ENCODE measurements at places on chromosomes 5 and 9.

DNA sequence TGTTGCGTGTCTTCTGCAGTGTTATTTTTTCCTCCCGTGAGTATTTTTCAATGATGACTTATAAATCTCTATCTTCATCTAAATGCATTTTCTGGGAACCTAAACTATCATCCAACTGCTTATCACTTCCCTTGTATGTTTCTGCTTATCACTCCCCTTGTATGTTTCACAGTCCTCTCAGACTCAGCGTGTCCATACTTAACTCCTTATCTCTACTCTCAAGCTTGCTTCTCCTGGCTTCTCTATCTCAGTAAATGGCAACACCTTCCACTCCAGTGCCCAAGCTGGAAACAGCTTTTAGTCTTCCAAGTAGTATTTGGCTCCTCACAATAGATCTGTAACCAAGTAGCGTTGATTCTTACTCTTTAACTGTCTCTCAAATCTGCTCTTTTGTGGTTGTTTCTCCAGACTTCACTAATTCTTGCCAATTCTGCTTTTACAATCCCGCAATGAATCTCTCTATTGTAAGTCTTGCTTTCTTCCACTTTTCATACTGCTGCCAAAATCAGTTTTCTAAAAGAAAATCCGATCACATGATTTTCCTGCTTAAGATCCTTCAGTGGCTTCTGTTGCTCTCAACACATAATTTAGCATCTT is 33.8 kb upstream of the TXNDC8 start:
- DNase-seq = no peak

- DNase-seq = no peak
Measured at GRCh38 chr5:155480731-155481131, 467.2 kb downstream of the KIF4B start.

DNA sequence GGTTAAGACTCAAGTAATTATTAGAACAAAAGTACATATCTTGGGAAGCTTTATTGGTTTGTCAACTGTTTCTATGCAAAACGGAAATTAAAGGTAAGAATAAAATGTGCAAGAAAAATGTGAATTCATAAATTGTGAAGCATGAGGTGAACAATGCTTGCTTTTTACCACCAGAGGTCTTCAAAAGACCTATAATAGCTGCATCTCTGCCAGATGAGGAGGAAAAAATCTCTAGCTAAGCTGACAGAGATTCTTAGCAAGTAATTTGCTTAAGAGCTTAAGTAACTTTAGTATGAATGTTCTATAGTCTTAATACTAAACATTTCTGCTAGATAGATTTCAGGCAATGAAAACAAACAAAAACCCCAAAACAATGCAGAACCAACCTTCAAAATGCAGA is 54.1 kb downstream of the MRPS30 start:
- no peak for DNase-seq

DNA sequence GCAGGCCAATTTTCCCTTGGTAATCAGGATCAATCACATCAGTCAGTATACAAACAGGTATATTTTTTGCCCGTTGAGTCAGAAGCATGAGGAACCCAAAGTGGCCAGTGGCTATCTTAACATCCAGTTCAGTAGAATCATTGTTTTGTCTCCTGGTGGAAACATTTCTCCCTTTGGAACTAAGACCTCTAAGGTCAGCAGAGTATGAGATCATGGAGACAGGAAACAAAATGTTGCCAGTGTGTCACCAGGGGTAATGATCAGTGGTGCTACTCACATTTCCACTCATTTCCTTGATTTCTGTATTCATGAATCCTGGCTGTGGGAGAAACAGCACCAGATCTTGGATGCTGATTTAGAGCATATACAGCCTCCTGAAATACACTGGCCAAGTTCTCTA is 553.0 kb downstream of the CSNK1G3 start:
- no peak for DNase-seq

GRCh38 chr9:16318516-16319060 is 551.9 kb downstream of the BNC2 start:
- no peak for DNase-seq

GRCh38 chr9:128551657-128552152 is 682 bp upstream of the SPTAN1 start:
- DNase-seq = no peak

DNA sequence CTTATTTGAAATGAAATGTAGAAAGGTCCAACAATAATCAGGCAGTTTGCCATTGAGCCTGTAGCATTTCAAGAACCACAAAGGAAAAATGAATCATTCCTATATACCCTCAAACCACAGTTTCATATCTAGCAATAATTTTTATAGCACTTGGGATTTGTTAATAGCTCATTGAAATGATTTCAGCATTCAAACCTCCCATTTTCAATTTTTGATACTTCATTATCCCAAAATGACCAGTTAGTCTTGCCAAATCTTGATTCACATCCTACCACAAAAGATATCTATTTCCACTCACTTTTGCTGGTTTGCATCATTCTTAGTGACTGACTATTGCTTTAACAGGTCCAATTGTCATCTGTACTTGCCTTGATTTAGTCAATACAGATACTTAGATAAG is 790.1 kb downstream of the TLE1 start:
- no peak for DNase-seq

- no peak for DNase-seq
Measured at GRCh38 chr5:121503111-121503840, 348.4 kb upstream of the FTMT start.

DNA sequence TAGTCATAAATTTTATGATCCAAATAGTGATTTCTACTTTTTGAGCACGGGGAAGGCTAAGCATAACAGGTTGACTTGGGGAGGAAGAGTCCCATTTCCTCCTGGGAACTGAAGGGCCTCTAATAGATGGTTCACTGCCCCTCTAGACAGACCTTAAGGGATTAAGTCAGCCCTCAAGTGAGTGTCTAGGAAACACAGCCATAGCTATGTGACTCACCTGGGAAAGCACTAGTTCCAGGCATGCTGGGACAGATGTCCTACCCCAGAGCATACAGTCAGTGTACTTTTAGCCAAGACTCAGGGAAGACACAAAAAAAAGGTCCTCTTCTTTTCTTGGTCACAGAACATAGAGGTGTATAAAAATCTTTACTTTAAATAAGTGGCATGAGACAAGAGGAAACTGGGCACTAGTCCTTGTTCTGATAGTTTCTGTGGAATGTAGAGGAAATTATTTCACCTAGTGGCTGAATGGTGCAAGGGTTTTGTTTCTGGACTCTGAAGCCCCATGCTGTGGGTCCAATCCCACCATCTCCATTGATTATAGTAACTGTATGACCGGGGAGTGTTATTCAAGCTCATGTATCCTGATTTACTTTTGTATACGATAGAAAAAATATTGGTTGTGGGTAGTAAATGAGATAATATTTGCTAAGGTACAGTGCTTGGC is 86.0 kb downstream of the NREP start:
- DNase-seq = no peak

GRCh38 chr9:28720746-28721145 is 1147.5 kb upstream of the C9orf72 start:
- DNase-seq = no peak

GRCh38 chr5:133460172-133460758 is 152.1 kb downstream of the FSTL4 start:
- no peak for DNase-seq

- no peak for DNase-seq
Measured at GRCh38 chr9:83965350-83966208, 14.4 kb downstream of the HNRNPK start.

DNA sequence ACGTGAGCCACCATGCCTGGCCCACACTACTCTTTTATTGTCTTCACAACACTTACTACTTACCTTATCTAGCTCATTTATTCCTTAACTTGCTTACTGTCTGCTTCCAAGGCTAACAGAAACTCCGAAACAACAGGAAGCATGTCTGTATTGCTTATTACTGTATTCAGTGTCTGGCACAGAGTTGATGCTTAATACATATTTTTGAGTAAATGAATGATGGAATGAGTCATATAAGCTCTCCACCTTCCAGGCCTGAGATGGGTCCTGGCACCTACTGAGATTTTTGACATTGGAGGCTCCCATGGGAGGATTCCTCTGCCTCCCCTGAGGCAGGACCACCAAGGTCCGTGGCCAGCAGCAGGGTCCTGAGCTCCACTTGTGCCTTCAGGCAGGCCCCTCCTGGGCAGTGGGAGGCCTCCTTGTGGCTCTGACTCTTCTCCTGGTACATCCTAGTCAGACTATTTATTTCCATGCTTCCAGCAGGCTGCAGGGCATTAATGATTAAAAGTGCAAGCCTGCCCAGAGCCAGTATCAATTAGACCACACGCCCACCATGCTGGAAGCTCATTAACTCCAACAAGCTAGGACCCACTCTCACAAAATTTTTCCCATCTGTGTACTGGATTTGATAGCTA is 76.5 kb upstream of the CTNNA1 start:
- DNase-seq = no peak

DNA sequence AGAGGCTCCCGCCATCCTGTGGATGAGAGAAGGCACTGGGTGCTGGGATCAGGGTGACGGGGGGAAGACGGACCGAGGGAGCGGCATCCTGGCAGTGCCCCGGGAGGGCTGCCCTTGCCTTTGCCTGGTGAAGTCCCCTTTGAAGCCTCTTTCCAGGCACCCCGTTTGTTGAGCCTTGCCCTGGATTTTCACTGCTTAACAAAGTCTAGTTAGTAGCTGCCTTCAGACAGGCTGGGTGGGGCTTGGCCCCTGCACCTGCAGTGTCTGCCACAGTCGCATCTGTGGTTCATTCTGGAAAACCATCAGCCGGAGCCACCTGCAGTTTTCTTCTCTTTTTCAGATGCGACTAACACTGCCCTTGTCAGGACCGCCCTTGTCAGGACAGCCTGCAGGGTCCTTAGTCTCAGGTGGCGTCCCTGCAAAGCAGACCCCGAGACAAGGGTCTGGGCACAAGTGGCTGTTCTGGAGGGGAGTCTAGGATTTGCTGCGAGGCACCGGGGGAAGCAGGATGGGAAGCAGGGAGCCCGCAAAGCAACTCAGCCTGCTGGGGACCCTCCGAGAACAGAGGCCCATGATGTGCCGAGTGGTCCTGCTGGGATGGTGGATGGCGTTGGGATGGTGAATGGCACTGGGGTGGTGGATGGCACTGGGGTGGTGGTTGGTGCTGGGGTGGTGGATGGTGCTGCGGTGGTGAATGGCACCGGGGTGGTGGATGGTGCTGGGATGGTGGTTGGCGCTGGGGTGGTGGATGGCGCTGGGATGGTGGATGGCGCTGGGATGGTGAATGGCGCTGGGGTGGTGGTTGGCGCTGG is 147.9 kb upstream of the COL5A1 start:
- DNase-seq = no peak
